T follicular helper cell (primary cell): ENCODE measurements at places on chromosomes 7 and 10.

- DNase-seq, result no peak
Measured at GRCh38 chr10:117462424-117462792, 80.1 kb upstream of the EMX2 start.

DNA sequence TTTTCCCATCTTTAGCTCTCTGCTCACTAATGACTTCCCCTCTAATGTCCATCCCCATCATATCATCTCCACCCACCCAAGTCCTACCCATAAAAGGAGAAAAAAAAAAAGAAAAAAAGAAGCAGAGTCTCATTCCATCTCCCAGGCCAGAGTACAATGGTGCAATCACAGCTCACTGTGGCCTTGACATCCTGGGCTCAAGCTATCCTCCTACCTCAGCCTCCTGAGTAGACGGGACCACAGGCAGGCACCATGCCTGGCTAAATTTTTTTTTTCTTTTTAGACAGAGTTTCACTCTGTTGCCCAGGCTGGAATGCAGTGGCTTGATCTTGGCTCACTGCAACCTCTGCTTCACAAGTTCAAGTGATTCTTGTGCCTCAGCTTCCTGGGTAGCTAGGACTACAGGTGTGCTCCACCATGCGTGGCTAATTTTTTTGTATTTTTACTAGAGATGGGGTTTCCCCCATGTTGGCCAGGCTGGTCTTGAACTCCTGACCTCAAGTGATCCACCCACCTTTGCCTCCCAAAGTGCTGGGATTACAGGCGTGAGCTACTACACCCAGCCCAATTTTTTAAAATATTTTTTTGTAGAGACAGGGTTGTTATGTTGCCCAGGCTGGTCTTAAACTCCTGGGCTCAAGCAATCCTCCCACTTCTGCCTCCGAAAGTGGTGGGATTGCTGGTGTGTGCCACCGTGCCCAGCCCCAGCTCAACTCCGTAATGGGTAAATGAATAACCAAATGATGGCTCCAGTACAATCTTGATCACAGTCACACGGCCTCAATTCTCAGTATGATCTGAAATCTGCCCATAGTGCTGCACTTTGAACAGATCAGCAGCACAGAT lies 24.6 kb upstream of the SGMS1 start:
- no peak for DNase-seq

GRCh38 chr10:75028748-75029147 lies 82.7 kb upstream of the SAMD8 start:
- DNase-seq, result no peak

- DNase-seq, result no peak
Measured at GRCh38 chr7:14714161-14714728, 188.3 kb downstream of the DGKB start.

- DNase-seq, result no peak
Measured at GRCh38 chr10:11373717-11374171, 237.7 kb downstream of the USP6NL start.

GRCh38 chr10:34854147-34854601 lies 39.1 kb upstream of the PARD3 start:
- no peak for DNase-seq

GRCh38 chr10:20887706-20888555 lies 9.2 kb downstream of the NEBL start:
- no peak for DNase-seq

DNA sequence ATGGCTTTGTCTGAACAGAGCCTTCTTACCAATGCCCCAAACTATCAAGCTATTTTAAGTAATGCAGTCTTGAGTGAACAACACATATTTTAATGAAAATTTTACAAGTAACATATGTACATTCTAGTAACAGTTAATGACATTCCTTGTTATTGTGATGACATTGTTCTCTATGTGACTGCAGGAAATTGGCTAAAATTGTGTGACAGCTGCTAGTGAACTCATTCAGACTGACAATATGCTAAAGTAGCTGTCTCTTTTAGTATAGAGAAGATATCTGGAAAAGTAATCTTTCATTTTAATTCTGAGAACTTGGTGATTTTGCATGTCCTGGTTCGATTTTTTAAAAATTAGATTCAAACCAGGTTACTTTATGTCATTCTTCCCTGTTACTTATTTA lies 259.8 kb upstream of the MAGI2 start:
- DNase-seq, result no peak

GRCh38 chr7:106599343-106599698 lies 61.6 kb downstream of the CCDC71L start:
- no peak for DNase-seq

- DNase-seq, result no peak
Measured at GRCh38 chr10:10053051-10053450, 964.6 kb upstream of the CELF2 start.

- DNase-seq, result no peak
Measured at GRCh38 chr10:51892965-51893658, 193.7 kb upstream of the CSTF2T start.

DNA sequence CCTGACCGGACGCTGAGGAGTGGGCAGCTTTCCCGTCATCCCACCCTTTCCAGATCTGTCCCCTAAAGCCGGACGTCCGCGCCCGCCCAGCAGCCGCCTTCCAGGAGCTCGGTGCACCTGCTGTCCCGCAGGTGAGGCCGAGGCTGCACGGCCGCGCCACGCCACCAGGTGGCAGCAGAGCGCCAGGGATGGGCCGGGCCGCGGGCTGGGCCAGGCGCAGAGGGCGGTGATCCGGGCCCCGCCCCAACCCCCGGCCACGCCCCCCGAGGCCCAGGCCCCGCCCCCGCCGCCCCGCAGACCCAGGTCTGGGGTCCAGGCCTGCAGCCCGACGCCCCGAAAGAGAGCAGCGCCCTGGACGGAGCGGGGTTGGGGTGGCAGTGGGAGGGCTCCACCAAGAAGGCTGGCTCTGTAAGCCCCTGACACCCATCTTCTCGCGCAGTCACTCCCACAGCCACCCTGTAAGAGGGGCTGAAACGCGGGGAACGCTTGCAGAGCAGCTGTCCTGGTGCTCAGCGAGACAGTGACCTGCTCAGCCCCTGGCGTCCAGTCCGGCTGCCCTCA lies 32.2 kb downstream of the FOXL3 start:
- DNase-seq, result peak; percentile 78

- DNase-seq, result no peak
Measured at GRCh38 chr10:24305551-24306506, 96.9 kb downstream of the KIAA1217 start.
